ENCODE measurements at places on chromosomes 12 and 14. TPM values are rescaled to one million over a fixed set of nuclear protein-coding genes. Genes with fewer than 3 reads are reported as not detected.

MUCL1 gene
- not detected for total RNA-seq

DNA sequence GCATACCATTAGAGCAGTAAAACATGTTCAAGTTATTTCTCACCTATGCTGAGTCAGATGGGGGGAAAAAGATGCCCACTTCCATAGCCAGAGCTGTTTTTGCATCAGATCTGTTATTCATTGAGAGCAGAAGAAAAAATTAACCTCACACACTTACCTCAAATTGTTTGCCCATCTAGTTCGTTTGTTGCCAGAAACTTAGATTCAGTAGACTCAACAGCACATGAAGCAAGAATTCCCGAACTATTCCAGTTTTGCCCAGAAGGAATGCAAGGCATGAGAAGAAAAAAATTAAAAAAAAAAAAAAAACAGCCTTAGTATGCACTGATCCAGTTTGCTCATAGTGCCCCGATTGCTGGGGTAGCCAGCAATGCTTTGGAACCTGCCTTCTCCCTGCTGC is 12.4 kb upstream of the DPF3 start:
- DNase-seq = no peak
- H3K27me3 ChIP-seq = no peaks in the 10 kb centered on the region
- H3K27ac ChIP-seq = no peak overlapping the region
- no peak overlapping the region for H3K4me3 ChIP-seq
- H3K4me1 ChIP-seq = peaks cover 9% of the 10 kb centered on the region

GRCh38 chr12:27922531-27923139 is 49.9 kb downstream of the PTHLH start:
- H3K36me3 ChIP-seq = no peaks in the 10 kb centered on the region
- H3K4me1 ChIP-seq = no peaks in the 10 kb centered on the region
- no peak overlapping the region for H3K27ac ChIP-seq

GRCh38 chr12:107536613-107537012 is 149.0 kb upstream of the PWP1 start:
- no peaks in the 10 kb centered on the region for H3K4me1 ChIP-seq
- no peaks in the 10 kb centered on the region for H3K27me3 ChIP-seq
- no peaks in the 10 kb centered on the region for H3K36me3 ChIP-seq
- DNase-seq = no peak
- no peak overlapping the region for H3K27ac ChIP-seq
- no peak overlapping the region for H3K4me3 ChIP-seq

DNA sequence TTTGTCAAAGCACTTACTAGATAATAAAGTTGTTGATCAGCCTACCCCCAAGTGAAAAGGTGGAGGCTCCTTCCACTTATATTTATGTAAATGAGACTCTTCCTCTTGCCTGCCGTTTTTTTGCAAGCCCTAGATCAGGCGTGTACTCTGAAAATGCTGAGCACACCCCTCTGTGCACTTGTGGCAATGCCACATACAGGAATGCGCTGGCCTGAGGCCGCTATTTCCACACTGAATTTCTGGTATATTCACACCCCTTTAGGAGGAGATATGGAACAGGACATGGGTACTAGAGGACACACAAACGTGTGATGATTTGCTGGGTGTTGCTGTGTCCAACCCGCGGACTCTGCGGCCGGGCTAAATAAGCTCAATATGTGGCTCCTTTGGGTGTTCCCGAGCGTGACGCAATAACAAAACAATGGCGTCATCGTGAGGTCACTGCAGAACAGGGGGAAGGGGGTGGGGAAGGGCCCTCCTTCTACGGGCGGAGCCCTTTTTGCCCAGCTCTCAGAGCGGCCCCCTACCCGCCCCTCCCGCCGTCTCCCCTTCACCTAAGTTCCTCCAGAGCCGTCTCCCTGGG is 554 bp upstream of the TSPAN31 start:
- H3K4me1 ChIP-seq = peaks cover 8% of the 10 kb centered on the region
- H3K27me3 ChIP-seq = peaks cover 14% of the 10 kb centered on the region
- no peaks in the 10 kb centered on the region for H3K36me3 ChIP-seq
- H3K27ac ChIP-seq = peak overlapping the region; percentile 95
- peak; percentile 84 for DNase-seq

Data from transverse colon (tissue), 4 donors.